ENCODE measurements at places on chromosomes 4 and X.
A peak's percentile ranks its signal among the peaks of the same experiment; 100 is the strongest.

GRCh38 chrX:12917753-12918152 lies 11.3 kb downstream of the TLR8 start:
- no peak for DNase-seq

- DNase-seq: no peak
Observed at GRCh38 chrX:144819406-144819805, 427.9 kb upstream of the SPANXN1 start.

DNA sequence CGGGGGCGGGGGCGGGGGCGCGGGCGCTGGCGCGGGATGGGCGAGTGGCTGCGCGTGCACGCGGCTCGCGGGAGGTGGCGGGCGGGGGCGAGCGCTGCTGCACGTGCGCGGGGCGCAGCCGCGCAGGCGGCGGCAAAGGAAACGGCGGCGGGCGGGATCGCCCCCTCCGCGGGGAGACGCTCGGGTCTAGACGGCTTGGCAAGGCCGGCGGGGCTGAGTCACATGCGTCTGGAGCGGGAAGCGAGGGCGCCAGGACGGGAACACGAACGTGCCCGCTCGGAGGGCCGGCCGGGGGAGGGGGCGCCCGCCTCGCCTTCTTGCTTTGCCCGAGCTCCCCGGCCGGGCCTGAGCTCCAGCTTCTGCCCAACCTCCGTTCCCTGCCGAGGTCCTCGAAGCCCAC lies 4.3 kb upstream of the HAUS7 start:
- DNase-seq: no peak

DNA sequence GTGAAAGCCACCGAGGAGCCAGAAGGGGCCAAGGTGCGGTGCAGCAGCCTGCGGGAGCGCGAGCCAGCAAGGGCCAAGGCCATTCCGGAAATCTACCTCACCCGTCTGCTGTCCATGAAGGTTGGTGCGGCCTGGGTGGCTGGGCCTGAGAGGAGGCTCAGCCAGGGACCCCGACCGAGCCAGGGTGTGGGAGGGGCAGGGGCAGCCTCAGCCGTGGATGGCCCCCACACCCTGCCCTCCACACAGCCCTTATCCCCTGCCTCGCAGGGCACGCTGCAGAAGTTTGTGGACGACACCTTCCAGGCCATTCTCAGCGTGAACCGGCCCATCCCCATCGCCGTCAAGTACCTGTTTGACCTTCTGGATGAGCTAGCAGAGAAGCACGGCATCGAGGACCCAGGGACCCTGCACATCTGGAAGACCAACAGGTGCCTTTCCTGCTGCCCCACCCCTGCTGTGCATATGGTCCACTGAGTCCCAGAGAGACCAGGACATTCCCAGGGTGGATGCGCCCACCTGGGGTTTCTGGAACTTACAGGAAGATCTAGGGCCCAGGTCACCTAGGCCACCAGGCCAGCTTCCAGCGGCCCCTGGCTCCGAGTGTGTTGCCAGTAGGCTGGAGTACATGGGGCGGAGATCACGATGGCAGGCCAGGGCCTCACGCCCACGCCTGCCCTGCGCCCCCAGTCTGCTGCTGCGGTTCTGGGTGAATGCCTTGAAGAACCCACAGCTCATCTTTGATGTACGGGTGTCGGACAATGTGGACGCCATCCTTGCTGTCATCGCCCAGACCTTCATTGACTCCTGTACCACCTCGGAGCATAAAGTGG lies 3.4 kb upstream of the SRPK3 start:
- no peak for DNase-seq

DNA sequence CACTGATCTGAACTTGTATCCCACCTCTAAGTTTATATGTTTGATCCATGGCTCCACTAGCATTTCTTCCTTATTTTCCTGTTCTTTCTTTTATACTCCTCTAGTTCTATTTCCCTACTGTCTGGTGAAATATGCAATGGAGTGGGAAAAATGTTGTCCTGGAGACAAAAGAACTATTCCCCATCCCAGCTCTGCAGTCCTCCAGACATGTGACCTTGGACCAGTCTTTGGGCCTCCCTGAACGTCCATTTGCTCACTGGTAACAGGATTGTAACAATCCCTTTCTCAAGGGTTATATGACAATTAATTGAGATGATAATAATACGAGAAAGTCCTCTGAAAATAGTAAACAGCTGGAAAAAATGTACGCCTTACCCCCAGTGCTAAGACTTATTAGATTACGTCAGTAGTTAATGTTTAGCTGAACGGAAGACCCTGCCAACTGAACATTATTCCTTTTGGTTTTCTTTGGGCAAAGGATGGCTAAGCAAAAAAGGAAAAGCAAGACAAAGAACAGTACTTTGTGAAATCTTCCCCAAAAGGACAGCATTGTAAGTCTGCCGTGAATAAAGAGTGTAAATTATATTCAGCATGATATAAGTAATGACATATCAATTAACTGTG lies 302.3 kb upstream of the PPARGC1A start:
- DNase-seq: no peak

DNA sequence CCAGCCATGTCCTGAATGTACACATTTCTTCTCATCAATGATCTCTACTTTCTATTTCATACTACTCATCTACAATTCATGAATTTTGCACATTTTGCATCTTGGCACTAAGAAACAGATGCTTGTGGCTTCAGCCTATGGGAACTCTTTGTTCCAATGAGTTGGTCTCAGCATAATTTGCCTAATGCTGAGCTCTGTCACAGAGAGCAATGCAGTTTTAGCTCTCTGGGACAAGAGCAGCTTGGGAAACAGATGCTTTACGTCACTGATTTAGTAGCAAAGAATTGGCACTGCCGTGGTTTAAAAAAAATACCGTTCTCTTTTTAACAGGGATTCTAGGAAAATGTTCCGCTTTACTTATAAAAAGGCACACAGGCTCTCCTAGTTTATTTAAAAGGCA lies 162.4 kb downstream of the WDFY3 start:
- DNase-seq: no peak

DNA sequence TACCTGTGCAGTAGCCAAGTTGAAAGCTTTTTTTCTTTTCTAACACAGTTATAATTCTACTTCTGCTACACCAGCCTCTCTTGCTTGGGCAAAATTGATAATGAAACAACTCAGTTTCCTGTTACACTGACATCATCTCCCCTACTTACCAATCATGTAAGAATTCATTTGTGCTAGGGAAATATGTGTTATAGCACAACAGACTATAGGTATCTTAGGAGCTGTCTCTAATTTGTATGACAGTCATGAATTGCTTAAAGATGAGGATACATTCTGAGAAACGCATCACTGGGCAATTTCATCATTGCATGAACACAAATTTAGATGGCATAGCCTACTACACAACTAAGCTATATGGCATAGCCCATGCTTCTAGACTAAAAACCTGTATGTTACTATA lies 246.3 kb upstream of the ANKRD50 start:
- DNase-seq: no peak

DNA sequence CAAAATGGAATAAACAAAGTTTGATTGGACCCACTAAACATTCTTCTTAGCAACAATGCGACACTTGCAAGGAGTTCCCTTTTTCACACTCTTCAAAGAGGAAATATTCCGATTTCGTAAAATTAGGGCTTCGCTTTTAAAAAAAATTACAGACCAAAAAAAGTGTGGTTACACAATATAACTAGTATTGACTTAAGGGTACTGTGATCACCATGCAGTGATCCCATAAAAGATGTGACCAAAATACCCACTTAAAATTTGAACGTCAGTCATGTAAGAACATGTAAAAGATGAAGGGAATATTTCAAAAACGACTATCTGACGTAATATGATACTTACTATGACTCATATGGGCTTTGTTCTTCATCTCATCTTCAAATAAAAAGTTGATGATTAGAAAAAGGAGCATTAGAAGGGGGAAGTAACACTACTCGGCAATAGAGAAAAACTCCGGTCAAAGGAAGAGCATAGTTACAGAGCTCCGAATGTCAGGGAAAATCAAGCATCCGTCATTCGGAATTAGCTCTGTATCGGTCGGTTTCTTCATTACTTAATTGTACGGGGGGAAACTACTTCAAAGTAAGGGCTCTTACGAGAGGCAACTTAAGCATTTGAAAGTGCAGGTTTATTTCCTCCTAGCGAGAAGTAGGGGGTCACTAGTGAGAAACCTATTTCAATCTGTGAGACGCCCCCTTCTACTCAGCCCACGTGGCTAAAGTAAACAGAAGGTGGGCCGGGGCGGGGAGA lies 1.3 kb upstream of the TET2 start:
- DNase-seq: no peak

- DNase-seq: no peak
Observed at GRCh38 chrX:77960567-77960966, 8.9 kb downstream of the PGAM4 start.

DNA sequence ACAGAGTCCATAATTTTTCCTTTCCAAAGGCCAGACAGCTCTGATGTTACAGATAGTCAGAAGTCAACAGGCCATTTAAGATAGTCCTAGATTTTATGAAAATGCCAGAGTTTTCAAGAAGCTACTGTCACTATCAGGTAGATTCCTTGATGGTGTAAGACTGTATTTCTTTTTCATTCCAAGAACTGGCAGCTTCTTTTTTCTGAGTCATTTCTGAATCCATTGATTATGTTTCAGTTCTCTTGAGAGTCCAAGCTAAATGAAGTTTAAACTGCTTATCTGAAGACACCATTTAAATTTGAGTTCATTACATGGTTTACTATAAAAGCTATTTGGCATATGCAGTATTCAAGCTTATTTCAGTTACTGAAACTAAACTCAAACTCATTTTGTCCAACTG lies 44.6 kb downstream of the RASSF6 start:
- no peak for DNase-seq

DNA sequence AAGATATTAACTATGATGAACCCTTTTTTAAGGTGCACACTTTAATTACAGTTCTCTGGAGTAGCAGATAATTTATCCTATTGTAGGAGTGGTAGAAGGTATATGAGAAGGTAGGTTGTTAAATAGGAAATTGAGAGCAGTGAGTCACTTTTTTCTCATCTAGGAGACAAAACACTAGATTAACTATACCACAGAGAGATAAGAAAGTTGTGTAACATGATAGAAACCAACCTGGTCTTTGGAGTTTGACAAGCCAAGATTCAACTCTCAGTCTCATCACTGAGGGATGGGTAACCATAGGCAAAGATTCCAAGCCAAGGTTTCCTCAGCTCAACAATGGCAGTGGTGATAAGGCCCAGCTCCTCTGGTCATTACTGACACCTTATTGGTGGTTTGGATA lies 104.0 kb downstream of the MAD2L1 start:
- no peak for DNase-seq

GRCh38 chr4:77006753-77007353 lies 57.3 kb downstream of the SEPTIN11 start:
- no peak for DNase-seq

- DNase-seq: no peak
Observed at GRCh38 chr4:18512718-18513117, 491.2 kb upstream of the LCORL start.

- no peak for DNase-seq
Observed at GRCh38 chr4:105994841-105995501, 99.7 kb downstream of the NPNT start.

GRCh38 chr4:128009428-128009827 lies 44.2 kb downstream of the ABHD18 start:
- DNase-seq: no peak

- DNase-seq: no peak
Observed at GRCh38 chr4:7788694-7789425, 150.8 kb downstream of the AFAP1 start.

DNA sequence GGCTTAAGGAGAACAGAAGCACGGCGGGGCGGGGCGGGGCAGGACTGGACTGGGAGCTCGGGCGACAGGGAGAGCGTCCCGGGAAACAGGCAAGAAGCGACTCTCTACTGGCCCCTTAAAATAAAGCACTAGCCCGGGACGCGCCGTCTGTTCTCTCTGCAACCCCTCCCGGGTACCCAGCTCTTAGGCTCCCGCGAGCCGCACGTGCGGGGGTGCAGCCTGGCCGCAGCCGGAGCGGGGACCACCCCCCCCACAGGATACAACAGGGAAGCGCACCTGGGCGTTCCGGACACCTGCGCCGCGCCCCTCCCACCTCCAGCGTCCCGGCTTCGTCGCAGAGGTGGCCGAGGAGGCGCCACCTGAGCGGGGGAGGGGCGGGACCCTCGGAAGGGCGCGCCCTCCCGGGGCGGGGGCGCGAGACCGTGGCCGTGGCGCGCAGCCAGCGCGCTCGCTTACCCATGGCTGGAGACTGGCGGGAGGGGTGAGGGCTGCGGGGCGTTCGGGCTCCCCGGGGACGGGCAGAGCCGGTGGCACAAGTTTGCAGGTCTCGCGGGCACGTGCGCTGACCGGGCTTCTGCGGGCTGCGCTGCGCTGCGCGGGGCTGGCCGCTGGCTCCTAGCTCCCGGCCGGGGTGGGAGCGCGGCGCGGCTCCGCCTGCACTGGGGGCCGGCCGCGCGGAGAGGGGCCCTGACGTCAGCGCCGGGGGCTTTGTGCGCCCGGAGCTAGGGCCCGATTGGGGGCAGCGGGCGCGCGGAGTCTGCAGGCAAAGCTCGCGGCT lies 91.5 kb downstream of the GEMIN8 start:
- DNase-seq: no peak

GRCh38 chr4:129336457-129337227 lies 240.7 kb downstream of the C4orf33 start:
- DNase-seq: no peak

DNA sequence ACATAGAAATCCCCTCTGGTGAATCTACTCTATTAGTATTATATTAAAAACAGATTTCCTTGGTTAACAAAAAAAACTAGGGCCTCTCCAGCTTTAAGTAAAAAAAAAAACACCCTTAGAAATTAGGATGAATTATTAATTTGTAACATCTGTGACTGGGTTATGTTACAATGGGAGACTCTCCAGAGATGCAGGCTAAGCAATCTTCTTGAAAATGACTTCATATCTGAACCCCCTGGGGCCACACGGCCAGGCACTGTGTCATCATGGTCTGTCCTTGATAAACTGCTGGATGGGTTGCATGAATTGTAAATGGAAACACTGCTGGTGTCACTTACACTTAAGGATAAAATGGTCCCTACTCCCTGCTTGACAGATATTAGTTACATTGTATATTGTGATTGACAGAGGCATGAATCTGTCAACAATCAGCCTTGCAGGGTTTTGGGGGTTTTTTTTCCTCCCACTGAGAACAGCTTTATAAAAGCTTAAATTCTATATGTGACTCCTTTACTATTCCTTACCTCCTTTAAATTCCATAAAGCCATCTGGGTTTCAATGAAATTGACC lies 49.1 kb downstream of the PRKG2 start:
- DNase-seq: no peak

GRCh38 chr4:80136270-80136669 lies 61.0 kb upstream of the PRDM8 start:
- no peak for DNase-seq

- DNase-seq: peak; percentile 96
Observed at GRCh38 chr4:119103263-119103662, 32.4 kb upstream of the MYOZ2 start.

DNA sequence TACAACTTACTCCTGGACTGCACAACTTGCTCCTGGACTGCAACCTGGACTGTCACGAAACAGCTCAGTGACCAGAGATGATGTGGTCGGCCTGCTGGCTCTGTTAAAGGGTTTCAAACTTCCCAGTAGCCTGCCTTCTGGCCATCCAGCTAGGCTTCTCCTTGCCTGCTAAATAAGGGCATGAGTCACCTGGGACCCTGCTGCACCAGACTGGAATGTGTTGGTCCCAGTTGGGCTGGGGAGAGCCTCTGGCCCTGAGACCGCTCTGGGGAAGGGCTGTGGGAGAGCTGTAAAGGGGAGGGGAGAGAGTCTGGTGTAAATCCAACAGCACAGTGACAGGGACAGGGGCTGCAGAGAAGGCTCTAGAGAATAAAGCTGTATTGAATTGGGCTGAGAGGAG lies 165.8 kb downstream of the VSIG4 start:
- DNase-seq: no peak

GRCh38 chr4:55399581-55399980 lies 3.8 kb downstream of the TMEM165 start:
- no peak for DNase-seq

- no peak for DNase-seq
Observed at GRCh38 chrX:10557166-10557565, 63.2 kb downstream of the MID1 start.
